ENCODE measurements at places on chromosomes 2 and 18.
A peak's percentile ranks its signal among the peaks of the same experiment; 100 is the strongest.

- no peak for DNase-seq
Measured at GRCh38 chr2:112846031-112846430, 9.5 kb upstream of the IL1B start.

- DNase-seq: peak; percentile 3
Measured at GRCh38 chr2:238107525-238108422, 7.6 kb downstream of the ESPNL start.

DNA sequence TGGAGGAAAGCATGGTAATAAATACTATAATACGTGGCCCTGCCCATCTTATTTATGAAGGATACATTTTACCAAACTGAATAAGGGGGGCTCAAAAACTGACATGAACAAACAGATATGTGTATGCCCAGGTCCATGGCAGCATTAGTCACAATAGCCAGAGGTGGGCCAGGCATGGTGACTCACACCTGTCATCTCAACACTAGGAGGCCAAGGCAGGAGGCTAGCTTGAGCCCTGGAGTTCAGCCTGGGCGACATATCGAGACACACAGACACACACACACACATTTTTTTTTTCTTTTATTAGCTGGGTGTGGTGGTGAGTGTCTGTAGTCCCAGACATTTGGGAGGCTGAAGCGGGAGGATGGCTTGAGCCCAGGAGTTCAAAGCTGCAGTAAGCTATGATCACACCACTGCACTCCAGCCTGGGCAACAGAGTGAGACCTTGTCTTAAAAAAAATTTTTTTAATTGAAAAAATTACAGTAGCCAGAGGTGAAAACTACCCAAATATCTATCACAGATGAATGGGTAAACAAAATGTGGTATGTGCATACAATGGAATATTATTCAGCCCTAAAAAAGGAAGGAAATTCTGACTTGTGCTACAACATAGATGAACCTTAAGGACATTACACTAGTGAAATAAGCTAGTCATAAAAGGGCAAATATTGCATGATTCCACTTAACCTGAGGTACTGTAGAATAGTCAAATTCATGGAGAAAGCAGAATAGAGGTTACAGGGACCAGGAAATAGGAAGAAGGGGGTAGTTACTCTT is 8.0 kb downstream of the ATP8B1 start:
- no peak for DNase-seq

GRCh38 chr2:160389875-160390274 is 103.7 kb downstream of the RBMS1 start:
- DNase-seq: no peak

DNA sequence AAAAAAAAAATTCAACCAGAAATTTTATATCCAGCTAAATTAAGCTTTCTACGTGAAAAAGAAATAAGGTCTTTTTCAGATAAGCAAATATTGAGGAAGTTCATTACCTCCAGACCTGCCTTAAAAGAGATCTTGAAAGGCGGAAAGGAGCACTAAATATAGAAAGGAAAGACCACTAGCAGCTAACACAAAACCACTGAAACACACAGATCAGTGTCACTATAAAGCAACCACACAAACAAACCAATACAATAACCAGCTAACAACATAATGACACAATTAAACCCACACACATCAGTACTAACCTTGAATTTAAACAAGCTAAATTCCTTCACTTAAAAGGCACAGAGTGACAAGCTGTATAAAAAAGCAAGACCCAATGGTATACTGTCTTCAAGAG is 958.3 kb downstream of the TSN start:
- DNase-seq: no peak
